ENCODE measurements at places on chromosomes 13 and 19.

DNA sequence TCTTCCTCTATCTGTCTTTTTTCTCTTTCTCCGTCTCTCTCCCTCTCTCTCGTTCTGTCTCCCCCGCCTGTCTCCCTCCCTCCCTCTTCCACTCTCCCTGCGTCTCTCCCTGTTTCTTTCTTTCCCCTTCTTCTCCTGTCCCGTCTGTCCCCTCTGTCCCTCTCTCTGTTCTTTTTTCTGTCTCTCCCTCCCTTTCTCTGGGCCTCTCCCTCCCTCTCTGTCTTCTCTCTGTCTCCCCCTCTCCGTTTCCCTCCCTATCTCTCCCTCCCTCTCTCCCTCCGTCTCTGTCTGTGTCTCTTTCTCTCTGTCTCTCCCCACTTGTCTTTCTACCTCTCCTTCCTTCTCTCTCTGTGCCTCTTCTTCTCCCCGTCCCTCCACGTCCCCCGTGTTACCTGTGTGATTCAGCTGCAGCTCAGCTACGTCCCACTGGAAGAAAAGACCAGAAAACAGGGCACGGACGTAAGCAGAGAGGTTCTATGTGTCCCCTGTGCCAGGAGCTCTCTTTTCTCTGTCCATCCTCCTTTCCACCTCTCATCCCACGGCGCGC lies 1.2 kb downstream of the CD70 start:
- DNase-seq: no peak

GRCh38 chr13:26653842-26654241 lies 96.4 kb downstream of the WASF3 start:
- no peak for DNase-seq

DNA sequence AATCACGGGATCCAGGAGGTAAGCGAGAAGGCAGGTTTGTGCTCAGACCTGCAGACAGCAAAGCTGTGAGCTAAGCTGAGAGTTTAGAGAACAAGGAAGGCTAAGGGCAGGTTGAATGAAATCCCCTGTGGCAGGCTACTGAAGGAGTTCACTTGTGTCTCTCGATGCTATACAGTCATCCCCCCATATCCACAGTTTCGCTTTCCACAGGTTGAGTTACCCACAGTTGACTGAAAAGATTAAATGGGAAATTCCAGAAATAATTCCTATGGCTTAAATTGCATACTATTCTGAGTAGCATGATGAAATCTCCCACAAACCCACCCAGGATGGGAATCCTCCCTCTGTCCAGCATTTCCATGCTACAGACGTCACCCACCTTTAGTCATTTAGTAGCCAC lies 49.6 kb downstream of the ABCC4 start:
- DNase-seq: no peak

DNA sequence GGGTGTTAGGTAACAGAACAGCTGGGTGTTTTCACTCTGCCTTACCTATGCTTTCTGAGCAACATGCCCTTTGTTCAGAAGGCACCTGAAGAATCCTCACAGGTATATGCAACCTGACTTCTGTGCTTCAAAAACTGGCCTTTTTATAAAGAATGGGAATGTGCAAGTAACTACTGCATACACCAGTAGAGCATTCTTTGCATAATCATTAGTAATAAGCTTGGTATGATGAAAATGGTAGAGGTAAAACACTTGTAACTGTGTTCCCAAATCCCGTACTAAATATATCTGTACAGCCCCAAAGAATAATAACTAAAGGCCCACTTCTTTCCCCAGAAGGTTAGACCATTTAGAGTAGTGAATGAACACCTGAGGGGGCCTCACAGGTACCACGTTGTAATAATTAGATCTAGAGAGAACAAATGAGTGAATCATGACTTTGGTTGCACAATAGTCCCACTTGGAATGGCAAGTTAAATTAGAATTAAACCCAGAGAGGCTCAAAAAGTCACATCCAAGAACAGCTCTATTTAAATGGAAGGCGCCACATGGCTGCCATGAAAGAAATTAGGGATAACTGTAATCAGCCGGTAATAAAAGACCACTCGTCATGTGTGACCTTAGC lies 413.9 kb downstream of the KLF12 start:
- DNase-seq: no peak

DNA sequence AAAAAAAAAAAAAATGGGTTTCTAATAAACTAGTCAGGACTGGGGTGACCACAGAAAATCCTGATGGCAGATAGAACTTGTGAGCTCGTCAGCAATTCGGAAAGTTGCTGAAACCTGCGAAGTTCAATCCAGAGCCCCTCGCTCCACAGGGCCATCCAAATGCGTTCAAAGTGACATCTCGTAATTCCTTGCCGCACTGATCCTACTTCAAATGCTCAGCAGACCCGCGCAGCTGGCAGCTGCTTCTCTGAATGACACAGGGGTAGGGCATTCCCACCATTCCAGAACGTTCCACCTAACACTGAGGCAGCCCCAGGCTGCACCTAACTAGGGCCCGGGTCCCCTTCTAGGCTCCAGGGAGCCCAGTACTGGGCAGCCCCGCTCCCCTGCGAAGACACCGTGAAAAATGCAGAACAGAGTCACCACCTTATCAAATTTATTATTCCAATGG lies 4.8 kb upstream of the DAPK3 start:
- no peak for DNase-seq

DNA sequence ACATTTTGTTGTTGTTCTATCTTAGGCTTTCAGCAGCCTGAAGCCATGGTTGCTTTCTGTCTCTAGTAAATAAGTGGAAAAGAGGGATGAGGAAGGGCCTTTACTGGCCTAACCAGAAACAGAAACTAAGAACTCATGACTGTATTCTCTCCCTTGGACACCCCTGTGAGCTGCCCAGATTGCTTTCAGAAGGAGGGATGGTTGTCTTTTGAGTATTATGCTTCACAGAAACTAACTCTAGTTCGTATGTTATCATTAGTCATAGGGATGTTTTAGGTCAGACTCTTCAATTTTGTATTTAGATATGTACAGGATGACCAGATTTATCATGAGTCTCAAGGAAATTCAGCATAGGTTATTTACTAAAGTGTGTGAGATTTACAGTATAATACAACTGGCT lies 17.5 kb downstream of the BORA start:
- no peak for DNase-seq

DNA sequence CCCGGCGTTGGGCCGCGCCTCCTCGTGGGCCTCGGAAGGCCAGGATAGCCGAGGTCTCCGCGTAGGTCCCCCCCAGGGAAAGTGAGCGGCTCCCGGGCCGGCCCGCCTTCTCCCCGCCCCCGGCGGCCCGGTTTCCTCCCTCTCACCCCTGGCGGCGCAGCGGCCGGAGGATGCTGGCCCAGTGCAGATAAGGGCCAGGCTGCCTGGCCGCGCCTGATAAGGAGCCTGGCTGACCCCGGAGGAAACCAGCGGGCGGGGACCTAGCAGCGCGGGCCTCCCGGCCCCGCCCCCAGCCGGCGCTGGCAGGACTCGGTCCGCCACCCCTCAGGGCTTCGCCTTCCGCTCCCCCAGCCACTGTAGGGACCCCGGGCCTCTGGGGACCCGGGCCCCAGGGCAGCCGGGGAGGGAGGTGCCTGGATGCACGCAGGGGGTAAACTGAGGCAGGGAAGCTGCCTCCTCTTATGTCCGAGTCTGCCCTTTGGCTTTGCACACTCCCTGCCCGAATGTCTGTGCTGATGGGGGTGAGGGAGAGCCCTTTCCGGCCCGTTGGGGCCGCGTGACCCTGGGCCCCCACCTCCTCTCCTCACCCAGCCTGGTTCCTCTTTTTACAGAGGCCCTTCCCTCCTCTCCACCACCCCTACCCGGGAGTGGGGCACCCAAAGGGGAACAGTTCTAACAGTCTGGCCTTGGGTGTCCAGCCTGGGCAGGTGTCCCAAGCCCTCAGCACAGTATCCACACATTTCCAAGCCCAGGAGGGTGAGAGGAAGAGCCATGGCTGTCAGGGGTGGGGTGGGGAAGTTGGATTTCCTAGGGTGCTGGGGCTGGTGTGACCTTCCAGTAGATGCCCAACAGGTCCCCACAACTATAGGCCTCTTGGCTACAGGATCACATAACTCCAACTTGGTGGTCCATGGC lies at the start of gene LYL1:
LYL1 (minus strand) TSS at position 193 of the 915 bp plus-strand sequence. CDS start 1,687 bp downstream, outside the sequence.
- DNase-seq: no peak
